ENCODE measurements at places on chromosomes 4 and X.

DNA sequence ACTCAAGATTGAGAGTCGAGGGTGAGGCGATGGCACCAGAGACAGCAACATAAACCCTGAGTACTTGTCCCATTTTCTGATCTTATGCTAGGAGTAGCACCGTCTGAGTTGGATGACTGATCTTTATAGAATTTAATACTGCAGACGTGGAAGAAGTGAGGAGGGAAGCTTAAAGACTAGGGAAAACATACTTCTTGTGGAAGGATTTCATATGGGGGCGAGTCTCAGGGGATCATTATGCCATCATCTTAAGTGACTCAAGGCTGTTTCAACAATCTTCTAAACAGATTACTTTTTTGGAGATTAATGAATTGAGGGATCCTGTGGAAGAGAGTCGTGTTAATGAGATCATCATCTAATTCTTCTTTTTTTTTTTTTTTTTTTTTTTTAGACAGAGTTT, 17.2 kb upstream of the FAT1 start:
- no peak for DNase-seq

DNA sequence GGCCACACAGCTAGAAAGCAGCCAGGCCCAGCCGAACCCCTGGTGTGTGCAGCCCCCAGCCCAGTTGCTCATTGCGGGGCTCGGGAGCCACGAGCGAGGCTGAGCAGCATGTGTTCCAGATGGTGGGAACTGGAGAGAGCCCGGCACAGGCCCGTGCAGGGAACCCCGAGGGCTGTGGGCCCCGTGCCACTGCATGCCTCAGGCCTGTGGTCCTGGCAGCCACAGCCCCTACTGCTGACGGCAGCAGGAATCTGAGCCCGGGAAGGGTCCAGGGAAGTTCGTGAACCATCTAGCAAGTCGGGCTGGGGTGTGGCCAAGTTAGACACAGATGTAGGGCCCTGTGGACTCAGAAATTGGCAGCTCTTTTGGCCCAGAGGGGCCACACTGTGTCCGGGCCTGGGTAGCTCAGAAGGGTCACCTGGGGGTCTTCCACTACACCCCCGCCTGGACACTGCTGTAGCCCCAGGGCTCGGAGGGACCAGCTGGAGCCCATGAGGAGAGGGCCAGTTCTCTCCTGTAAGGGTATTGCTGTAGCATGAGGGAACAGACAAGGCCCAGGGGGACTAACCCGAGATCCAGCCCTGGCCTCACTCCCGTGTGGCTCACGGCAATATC, 12.1 kb downstream of the HTRA3 start:
- no peak for DNase-seq

DNA sequence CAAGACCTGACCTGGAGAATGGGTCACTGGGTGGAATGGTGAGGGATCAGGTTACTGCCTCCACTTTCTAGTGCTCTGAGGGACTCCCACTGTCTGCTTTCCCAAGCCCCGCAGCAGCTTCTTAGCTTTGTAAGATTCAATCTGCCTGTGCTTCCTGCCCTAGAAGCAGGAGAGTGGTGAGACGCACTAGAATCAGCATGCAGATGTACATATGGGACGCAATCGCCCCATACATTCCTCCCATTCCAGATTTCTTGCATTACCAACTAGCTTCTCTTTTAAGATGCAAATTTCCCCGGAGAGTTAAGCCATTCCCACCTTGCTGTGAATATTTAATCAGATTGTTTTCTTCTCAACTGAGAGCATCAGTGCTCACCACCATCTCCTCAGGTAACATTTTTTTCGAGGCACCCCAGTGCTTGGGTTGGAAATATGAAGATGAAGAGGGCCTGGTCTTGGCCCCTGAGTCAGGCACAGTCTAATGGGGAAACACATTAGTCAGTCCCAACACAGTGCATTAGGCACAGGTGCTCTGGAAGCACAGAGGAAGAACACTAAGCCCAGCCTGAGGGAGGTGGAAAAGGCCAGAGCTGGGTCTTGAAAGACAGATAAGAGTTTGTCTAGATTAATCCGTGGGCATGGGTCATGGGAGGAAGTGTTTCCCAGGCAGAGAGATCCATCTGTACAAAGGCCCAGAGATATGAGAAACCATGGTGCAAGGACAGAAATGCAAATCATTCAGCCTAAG, 66.7 kb upstream of the PRPS1 start:
- DNase-seq, result no peak

DNA sequence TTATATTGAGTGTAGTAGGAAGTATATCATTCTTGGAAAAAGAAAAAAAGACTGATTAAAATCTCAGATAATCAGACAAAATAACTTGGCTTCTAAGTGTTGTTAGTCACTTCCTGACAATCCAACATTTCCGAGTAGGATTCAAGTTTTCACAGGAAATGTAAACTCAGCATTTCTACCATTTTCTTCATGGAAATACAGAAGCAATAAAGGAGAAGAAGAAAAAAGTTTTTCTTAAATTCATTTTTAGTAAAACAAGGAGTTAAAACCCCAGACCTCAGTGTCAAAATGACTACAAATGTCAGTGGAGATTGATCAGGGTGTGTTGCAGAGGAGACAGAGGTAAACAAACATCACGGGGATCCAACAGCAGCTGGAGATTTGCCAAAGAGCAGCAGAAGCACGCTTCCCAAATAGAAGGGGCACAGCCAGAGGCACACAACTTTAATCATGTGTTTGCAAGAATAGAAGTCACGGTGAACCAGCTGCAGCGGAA, 129.3 kb upstream of the FAM9B start:
- DNase-seq, result no peak

DNA sequence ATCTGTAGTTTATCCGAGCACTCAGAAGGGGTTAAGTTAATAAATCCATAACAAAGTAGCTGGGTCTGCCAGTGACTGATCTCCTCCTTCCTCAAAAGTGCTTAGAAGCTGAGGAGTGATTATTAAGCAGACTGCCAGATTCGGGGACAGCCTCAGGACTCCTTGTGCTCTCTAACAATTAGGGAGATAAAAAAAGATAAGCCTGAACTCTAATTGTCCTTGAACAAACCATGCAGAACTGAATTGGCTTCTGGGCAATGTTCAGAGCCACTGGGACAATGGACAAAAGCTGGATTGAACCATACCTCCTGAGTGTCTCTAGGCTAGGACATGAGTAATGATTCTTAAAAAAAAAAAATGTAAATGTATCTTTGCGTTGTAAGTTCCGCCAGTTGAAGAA, 22.7 kb upstream of the GRPR start:
- DNase-seq, result no peak

DNA sequence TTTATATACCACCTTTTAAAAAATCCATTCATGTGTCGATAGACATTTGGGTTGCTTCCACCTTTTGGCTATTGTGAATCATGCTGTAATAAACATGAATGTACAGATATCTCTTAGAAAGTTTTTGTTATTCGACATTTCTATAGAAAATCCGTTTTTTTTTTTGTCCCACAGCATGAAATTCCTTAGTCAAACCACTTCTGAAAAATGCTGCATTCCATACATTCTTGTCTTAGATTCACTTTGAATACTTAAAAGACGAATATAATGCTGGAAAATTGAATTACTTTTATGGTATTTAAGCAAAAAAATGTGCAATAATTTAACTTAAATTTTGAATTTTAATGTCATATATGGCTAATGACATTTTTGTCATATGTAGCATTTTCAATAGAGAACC, 1345.5 kb downstream of the TECRL start:
- no peak for DNase-seq

DNA sequence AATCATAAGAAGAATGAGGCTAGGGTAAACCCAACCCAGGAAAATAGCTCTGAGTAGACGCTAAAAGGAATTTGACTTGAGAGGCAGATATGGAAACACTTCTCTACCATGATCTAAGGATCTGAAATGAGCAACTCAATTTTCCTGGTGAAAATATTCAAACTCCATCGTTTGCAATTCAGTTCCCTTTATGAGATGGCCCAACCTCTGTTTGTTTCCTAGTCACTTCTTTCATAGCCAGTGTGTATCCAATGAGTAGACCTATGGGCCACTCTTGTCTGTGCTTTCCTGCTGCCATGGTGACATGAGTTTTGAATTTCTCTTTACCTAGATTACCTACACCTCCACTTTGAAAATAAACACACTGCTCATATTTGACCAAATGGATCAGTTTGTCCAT, 176.2 kb upstream of the GPRIN3 start:
- no peak for DNase-seq

DNA sequence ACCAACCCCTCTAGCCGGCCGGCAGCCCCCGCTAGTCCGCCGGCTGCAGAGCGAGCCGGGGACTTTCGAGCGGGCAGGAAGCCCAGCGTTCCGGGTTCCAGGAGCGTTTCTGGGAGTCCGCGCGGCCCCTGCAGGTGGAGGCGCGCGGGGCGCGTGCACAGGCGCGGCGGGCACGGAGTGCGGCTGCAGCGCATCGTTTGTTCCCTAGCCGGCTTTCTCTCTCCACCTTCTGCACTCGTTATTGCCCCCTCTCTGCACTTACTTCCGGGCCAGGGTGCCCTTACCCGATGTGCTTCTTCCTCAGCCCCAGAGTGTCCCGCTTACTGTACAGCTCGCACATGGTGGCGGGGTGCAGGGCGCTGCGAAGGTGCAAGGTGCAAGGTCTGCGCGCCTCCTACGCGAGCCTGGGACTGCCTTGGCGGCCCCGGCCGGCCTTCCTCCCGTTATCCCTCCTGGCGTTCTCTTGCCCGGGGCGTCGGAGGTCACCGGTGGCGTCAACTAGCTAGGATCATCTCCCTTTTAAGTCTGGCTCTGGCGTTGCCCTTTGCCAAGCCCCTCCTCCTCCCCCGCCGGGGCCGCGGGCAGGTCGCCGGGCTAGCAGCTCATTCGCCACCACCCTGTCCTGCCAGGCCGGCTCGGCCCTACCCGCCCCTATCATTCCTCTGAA, at the start of gene ETNPPL:
Gene ETNPPL, minus strand, starts transcription at position 495 of the 667 bp plus-strand sequence. Its CDS starts 155 bp downstream, at position 340.
- peak; percentile 62 for DNase-seq

DNA sequence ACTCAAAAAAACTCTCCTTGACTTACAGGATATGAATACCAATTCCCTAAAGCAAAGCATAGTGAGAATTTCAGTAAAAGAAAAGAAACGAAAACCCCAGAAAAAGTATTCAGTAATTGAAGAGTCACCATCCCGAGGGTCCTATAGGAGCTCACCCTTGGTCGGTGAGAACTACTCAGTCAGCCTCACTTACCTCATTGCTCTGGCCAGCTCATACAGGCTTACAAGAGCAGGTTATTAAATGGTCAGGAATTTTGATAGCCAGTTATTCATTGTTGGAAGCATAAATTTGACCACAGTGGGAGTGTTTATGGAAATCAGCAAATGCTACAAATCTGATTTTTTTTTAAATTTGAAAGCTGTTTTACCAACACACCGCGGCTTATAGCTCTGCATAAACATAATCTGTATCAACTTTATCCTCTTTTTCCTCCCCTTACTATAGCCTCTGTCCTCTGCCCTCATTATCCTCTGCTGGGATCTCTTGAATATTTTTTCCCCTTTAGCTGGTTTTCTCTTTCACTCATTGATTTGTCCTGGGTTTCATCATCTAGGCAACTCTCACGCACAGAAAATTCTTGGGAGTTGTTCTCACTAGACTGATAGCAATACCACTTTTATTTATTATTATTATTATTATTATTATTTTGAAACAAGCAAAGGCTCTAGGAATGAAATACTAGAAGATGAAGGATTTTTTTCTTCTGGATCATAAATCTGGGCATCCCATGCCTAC, 11.0 kb upstream of the CXCL2 start:
- DNase-seq, result no peak

- no peak for DNase-seq
Observed at GRCh38 chrX:69024931-69025330, 140.3 kb downstream of the PJA1 start.

- DNase-seq, result no peak
Observed at GRCh38 chr4:181822005-181822375, 421.2 kb upstream of the TENM3 start.

DNA sequence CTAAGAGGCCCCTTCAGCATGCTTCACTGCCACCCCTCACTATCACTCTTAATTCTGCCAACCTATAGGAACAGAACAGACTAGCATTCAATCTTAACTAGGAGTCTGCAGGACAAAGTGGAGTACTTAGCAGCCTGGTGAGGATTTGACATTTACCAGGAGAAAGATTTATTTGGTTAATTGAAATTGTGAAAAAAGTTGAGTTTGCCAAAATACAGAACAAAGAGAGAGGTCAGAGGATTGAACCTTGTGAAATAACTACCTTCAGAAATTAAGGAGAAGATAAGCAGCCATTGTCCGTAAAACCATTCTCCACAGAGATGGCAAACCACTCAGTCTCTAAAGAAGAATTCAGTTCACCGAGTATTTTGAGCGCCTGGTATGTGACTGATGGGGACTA, 41.8 kb upstream of the IQCM start:
- DNase-seq, result no peak

GRCh38 chrX:132710656-132711155, 221.9 kb upstream of the MBNL3 start:
- DNase-seq, result no peak

DNA sequence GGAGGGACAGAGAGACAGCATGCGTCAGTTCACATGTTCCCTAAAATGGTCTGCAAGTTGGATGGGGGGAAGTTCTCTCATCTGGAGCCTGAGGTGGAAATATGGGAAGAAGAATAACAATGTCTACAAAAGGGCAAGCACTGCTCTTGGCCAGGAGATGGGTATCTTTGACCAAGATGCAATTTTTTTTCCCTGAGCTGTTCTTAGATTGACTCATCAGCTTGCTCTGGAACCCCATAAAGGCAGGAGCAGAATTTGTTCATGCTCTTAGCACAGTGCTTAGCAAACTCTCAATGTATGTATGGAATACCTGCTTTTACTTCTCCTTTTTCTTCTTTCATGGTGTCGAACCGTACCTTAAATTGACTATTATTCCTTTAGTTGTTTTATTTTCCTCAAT, 90.5 kb upstream of the ZNF827 start:
- no peak for DNase-seq

- DNase-seq, result no peak
Observed at GRCh38 chr4:600850-601515, 24.4 kb upstream of the PDE6B start.

DNA sequence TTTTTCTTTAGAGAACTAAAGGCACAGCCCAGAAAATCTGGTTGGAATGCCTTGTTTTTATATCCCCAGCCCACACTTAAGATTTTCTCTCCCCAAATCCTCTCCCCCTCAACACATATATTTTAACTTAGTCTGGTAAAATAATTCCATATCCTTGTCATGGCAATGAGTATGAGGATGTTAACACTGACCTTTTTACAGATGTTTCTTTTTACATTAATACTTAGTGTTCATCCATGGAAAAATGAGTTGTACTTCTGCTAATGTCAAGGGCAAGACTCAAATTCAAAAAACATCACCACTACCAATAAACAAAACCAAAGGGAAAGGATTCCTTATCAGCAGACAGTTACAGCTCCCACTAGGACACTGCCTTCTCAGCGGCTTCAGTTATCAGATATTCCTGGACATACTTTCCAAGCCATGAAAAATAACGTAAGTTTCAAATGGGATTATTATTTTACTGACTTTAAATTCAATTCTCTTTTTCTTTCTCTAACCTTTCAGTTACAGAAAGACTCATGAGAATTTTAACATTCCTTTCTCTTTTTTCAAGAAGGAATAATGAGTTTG, 83.3 kb downstream of the RASL11B start:
- DNase-seq, result no peak
